ENCODE measurements at places on chromosomes 3 and 15.

- DNase-seq = no peak
Observed at GRCh38 chr3:73611176-73611575, 13.6 kb downstream of the PDZRN3 start.

- DNase-seq = no peak
Observed at GRCh38 chr15:55033574-55033973, 163.2 kb downstream of the RSL24D1 start.

- no peak for DNase-seq
Observed at GRCh38 chr3:71859123-71859519, 74.2 kb upstream of the PROK2 start.

GRCh38 chr15:37984368-37984767, 49.9 kb downstream of the TMCO5A start:
- DNase-seq = no peak

DNA sequence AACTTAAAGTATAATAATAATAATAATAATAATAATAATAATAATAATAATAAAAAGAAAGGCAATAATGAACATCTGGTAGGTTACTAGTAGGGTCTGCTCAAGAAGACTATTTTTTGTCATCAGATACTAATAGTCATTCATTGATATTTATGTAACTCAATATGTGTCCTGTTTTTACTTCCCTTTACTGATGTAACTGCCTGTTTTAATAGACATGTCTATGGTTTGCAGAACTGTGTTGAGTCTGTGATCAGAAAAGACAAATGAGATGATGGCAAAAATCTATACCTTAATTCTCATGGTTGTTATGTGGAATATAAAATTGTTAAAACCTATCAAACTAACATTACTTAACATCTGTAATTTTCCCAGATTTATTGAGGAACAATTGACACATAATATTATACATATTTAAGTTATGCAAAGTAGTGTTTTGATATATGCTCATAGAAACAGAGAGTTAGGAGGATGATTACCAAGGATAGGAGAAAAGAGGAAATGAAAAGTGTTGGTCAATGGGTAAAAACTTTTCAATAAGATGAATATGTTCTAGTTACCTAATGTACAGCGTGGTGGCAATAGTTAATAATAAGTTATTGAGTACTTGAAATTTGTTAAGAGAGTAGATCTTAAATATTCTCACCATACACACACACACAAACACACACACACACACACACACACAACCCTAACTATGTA, 699.4 kb downstream of the ZPLD1 start:
- DNase-seq = no peak

GRCh38 chr3:148367756-148368155, 329.9 kb upstream of the AGTR1 start:
- no peak for DNase-seq

DNA sequence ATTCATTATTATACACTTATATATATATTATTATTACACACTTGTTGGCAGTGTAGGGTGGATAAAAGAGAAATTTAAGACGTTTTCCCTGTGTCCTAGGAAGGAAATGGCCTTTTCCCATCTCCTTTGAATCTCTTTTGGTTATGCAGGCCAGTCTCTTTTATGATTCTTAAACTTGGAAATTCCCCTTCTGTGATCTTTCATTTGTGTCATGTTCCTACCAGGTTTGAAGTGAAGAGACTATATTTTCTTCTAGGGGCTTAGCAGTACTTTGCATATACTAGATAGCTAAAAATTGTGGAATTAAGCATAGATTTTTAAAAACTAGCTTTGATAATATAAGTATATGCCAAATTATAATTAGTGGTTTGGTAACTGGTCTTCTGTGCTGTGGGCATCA, 58.5 kb downstream of the BBX start:
- DNase-seq = no peak

DNA sequence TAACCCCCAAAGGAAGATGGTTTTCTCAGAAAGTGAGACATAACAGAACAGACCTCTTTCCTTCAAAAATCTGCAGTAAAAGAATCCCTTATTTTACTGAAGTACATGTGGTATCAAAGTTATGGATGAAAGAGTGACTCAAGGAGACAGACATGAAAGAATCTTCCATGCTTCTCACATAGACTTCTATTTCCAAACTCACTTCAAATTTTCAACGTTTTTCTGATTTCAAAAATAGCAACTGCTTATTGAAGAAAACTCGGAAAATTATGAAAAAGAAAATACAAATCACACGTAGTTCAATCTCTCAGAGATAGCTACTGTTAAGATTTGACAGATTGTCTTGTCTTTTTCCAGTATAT, 39.8 kb upstream of the TRA2B start:
- no peak for DNase-seq

GRCh38 chr15:96849271-96849900, 518.9 kb downstream of the NR2F2 start:
- DNase-seq = no peak

DNA sequence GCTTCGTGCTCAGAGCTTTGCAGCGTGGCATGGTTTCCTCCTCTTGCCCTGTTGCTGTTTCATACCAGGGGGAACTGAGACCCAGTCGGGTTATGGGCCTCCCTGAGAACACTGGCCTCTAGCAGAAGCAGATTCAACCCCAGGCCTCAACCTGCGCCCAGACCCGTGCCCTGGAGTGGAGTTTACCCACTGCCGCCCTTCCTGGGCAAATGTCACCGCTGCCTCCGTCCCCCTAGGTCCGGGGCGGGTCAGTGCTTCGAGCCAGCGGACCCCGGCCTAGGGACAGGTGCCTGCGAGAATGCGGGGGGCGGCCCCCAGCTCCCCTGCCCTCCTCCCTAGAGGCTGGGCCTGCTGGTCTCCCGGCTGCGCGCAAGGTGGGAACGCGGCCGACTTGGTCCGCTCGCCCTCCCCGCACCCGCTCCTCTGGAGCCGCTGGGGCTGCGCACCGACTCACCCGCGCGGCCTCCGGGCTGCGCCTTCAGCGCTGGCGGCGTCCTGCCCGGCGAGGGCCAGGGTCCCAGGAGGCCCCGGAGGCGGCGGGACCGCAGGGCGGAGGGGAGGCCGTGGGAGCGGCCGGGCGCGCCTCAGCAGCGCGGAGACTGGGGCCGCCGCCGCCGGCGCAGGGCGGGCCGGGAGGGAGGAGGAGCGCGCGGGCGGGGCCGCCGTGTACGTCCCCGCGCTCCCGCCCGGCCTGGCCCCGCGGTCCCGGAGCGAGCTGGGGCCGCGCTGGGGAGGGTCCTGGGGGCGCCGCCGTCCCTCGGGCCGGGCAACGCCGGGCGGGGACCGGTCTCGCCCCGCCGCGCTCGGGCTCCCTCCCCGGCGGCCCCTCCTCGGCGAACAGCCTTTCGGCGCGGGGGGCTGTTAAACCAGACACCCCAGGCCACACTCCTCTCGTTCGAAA, at the start of gene PIGZ:
PIGZ (minus strand) TSS at position 601 of the 901 bp plus-strand sequence. CDS start 16,802 bp downstream, outside the sequence.
- peak; percentile 16 for DNase-seq

GRCh38 chr3:129254536-129255230, 5.3 kb downstream of the COPG1 start:
- no peak for DNase-seq

DNA sequence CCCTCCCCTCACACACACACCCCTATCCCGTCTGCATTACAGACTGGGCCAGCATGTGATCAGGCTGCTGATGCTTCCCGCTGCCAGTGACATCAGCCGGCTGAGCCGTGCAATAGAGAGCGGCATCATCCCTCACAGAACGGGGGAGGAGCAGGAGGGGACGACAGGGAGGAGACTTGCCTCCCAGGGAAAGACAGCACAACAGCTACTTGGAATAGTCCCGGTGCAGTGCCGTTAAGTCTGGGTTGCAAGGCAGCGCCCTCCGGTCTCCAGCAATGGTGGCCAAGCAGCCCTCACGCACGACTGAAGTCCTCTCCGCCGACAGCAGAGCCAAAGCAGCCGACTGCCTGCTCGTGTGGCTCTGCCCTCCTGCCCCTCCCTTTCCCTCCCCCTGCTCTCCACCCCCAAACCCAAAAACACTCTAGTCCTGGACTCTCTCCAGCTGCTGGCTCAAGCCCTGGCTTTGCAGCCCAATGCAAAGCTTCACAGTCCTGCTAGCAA, 31.5 kb upstream of the RPS17 start:
- DNase-seq = no peak

- DNase-seq = no peak
Observed at GRCh38 chr15:77514641-77515402, 94.1 kb downstream of the HMG20A start.

DNA sequence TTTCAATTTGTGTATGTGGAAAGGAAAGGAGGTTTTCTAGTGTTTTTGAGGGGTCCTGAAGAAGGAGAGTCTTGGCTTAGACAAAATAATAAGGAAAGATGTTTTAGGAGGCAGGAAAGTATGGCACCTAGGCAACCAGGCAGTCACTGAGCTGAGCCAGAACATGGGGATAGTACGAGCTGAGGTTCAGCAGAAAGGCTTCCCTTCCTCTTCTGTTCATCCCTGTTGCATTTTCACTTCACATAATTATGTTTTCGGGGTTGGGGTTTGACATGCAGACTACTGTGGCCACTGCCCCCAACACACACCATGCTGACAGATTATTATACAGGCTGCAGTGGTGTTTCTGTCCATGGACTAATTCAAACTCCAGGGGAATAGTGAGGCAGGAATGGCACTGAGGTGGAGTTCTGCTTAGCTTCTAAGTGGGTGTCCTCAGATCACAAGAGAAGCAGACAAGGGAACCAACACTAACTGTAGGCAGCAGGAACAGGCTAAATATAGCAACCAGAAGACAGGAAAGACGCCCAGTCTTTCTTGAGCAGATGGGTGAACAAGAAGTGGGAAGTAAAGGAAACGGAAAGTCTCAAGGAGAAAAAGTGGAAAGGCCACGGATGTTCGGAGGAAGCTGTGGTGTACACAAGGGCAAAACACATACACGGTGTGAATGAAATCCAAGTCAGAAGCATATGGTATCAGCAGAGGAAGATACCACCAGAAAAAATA, 305.8 kb downstream of the PLCL2 start:
- no peak for DNase-seq

DNA sequence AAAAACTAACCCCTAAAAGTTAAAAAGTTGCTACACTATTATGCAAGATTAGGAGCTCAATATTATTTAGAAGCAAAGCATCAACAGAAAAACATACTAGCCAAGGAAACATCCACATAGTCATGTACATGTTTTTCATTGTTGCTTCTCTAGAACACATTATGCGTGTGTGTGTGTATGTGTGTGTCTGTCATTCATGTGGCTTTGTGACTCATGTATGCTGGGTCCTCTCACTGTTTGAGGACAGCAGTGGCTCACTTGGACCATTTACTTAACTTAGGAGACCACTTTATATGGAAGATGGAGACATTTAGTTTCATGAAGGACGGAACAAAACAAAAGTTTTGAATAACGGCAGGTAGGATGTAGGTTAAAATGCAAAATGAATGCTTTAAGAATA, 219.4 kb upstream of the THBS1 start:
- no peak for DNase-seq
